Iris pigment epithelial cell (primary cell): ENCODE measurements at places on chromosomes 3 and 15.

DNA sequence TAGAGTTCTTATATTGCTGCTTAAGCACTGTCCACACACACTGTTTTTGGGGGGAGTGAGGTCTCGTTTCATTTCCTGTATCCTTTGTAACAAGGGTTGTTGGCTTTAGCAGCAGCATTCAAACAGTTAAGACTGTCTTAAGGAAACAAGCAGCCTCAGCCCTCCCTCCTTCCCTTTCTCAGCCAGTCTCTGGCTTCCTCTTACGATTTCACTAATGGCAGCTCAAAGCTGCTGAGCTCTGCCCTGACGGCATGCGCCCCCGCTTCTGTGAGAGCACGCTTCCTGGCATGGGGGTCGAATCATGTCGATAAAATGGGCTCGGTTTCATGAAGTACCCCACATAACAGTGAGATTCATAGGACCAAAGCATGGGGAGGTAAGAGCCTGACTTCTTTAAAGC is 105.0 kb downstream of the KLHL25 start:
- peak; percentile 86 for DNase-seq

DNA sequence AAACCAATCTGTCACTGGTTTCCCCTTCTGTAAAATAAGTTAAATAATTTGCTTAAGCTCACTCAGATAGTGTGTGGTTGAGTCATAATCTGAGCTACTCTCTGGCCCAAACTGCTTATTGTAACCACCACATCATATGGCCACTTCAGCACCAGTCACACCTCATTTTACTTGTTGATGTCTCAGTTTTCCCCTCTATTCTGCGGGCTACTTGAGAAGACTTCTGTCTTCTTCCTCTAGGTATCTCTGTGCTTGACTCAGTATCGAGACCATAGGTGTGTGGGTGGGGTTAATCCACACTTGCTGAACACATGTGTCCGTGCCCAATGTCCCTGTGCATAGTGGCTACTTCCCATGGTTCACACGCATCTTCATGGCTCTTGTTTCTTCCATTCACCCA is 32.9 kb downstream of the CRYGS start:
- DNase-seq, result no peak

DNA sequence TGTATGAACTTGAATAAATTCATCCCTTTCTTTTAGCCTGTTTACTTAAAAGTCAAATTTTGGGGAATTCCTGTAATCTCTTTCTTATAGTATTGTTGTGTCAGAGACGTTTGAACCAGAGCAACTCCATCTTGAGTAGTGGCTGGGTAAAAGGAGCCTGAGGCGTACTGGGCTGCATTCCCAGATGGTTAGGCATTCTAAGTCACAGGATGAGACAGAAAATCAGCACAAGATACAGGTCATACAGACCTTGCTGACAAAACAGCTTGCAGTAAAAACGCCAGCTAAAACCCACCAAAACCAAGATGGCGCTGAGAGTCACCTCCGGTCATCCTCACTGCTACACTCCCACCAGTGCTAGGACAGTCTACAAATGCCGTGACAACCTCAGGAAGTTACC is 94.5 kb downstream of the P3H2 start:
- no peak for DNase-seq

DNA sequence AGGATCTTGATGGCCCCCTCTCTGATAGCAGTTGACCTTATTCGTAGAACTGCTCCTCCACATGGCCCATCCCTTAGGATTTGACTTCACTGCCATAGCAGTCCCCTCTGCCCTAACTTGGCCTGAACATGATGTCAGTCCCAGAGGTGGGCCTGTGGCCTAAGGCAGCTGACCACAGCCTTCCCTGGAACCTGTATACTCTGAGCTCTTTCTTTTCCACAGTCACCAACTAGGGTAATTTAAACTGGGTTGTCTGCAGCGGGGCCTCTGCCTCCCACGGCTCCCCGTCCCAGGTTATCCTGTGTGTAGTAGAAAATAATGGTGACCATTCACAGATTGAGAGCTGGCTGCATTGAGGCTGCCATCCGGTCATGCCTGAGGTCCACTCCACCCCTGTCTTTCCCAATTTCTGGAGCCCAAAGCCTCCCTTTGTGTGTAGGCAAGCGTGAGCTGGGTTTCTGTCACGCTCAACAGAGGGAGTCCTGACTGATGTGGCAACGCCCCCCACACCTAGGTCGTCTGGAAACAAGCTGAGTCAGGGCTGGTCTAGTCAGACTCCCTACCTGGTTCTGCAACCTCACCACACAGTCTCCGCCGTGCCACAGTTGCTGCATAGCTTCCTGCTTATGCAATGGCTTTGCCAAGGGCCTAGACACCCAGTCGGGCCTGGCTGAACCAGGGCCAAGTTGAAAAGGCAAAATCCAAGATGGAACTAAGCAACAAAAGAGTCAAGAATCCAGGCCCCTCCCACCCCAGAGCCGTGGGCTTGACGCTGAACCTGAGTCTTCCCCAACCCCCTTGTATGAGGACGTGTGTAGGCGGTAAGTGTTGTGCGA is 284.5 kb downstream of the XXYLT1 start:
- no peak for DNase-seq

DNA sequence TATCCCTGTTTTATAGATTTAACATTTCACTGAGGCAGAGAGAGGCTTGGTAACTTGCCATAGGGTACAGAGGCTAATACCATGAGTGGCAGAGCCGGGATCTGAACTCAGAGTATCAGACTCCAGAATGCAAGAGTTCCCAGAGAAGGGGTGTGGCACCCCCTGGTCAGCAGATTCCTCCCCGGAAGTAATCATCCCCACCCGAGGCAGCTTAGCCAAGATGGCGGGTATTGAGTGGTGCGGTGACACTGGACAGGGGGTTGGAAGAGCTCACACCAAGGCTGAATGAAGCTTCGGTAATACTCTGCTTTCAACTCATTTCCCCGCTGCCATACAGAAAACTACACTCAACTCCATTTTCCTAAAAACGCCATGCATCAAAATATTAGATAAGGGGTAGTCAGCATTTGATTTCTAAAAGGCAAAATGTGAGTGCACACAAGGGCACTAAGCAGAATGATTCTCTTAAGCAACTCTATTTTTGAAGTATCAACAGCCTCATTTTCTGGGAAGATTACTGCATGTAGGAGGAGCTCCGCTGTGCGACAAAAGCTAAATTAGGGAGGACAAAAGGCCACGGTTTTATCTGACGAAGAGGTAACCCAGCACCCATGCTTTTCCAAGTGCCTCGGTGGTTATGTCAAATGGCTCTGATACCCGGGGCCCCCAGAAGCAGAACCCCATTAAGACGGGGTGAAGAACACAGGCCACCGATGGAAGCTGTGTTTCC is 166.7 kb downstream of the NUP210 start:
- no peak for DNase-seq

DNA sequence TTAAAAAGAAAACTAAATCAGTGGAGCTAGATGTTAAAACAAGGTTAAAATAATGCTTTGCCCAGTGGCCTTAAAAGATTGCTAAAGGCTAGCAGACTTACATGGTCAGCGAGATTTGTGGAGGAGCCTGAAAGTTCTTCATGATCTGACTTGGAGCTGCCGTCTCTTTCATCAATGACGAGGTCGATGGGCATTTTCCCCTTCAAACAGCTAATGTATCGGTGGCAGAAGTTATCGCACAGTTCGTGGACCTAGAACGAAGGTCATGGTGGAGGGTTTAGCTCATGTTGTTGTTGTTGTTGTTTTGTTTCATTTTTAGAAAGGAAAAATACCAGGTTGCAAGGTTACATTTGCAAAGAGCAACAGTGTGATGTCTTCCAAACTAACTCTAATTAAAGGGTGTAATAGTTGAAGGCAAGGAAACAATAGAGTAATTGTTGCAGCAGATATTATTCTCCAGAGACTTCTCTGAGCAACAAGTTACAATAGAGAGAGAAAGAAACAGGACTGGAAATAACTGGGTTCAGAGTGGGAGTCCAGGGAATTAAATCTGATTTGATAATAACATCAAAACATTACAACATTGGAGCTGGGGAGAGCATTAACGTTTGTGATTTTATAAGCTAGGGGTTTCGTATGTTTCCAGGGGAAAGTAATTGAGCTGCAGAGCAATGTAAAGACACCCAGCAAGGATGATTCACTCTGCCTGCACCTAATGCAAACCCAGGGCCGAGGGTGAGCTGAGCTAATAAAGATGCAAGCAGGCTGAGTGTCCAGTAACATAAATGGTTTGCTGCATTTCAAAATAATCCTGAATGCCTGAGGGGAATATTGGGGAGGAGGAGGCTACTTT is 6.6 kb downstream of the MEIS2 start:
- peak; percentile 87 for DNase-seq

DNA sequence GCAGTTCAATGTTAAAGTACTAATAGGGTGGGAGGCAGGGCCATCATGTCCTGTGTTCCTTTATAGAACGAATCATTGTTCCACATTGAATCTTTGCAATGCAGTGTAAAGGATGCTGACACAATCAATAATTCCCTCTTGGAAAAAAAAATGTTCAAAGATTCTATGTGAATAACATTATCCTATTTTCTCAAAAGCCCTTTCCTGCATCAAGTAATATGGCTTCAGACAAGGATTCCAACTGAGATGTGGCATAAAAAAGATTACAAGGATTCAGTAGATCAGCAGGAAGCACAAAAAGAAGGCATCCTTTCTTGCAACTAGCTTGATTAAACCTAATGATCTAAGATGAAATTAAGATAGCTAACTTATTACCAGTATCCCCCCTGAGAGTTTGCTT is 454.0 kb upstream of the CADM2 start:
- DNase-seq, result no peak

- peak; percentile 78 for DNase-seq
Measured at GRCh38 chr15:89002281-89002761, 85.9 kb upstream of the ABHD2 start.

DNA sequence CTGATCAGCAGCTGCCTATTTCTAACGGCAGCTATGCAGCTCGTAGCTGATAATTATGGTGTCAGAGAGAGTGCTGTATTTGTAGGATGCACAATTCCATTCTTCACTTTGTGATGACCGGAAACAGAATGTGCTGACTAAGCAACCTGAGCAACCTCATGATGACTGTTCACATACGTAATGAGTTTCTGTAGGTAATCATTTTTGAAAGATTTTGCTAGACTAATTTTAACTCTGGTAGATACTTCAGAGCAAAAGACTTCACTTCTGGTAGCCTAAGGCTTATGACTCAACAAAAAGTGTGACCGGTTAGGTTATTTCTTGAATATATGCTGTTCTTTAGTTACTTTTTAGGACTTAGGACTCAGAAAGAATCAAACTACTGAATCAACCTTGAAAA is 567.7 kb downstream of the NAALADL2 start:
- no peak for DNase-seq

DNA sequence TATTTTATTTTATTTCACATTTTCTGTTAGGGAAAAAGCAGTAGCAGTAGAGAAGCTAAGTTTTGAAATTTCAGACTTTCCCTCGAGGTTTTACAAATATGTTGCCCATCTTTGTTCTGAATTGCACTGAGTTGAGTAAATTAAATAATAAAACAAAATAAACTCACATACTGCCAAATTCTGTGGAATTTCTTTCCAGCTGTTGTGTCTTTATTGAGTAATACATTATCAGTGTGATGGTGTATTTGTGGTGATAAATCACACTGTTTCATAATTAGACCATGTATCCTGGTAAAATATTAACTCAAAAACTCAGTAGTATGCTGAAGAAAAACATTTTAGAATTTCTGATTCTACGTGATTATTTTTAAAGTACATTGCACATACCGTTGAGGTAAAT is 592.1 kb downstream of the SI start:
- no peak for DNase-seq

GRCh38 chr3:104831071-104831470 is 535.6 kb upstream of the ALCAM start:
- no peak for DNase-seq

DNA sequence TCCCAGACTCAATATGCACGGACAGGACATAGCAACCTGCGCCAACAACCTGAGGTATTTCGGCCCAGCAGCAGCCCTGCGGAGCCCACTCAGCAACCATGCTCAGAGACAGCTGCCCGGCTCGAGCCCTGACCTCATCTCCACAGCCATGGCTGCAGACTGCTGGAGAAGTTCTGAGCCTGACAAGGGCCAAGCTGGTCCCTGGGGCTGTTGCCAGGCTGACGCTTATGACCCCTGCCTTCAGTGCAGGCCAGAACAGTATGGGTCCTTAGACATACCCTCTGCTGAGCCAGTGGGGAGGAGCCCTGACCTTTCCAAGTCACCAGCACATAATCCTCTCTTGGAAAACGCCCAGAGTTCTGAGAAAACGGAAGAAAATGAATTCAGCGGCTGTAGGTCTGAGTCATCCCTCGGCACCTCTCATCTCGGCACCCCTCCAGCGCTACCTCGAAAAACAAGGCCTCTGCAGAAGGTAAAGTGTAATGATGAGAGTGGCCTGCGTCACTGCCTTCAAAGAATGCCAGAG is 25.5 kb downstream of the TMEM41A start:
- DNase-seq, result peak; percentile 84

- DNase-seq, result no peak
Measured at GRCh38 chr15:80620931-80621330, 74.2 kb upstream of the ABHD17C start.

GRCh38 chr3:127717357-127718244 is 44.8 kb downstream of the ABTB1 start:
- no peak for DNase-seq

DNA sequence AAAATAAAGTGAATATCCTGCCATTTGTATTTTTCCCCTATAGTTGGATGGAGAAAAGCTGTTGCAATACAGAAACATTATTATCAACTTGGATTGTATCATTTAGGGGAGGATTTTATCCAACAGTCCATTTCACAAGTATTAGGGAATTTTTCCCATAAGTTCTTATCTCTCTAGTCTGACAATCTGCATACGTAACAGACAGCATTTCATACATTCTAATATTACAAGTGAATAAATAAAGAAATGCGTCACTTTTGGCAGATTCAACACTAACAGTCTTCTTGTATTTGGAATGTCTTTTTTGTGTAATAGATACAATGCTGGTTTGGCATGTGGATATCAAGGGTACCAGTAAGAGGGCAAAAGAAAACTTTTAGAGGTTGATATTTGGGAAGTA is 795.3 kb upstream of the ARRDC4 start:
- DNase-seq, result no peak

DNA sequence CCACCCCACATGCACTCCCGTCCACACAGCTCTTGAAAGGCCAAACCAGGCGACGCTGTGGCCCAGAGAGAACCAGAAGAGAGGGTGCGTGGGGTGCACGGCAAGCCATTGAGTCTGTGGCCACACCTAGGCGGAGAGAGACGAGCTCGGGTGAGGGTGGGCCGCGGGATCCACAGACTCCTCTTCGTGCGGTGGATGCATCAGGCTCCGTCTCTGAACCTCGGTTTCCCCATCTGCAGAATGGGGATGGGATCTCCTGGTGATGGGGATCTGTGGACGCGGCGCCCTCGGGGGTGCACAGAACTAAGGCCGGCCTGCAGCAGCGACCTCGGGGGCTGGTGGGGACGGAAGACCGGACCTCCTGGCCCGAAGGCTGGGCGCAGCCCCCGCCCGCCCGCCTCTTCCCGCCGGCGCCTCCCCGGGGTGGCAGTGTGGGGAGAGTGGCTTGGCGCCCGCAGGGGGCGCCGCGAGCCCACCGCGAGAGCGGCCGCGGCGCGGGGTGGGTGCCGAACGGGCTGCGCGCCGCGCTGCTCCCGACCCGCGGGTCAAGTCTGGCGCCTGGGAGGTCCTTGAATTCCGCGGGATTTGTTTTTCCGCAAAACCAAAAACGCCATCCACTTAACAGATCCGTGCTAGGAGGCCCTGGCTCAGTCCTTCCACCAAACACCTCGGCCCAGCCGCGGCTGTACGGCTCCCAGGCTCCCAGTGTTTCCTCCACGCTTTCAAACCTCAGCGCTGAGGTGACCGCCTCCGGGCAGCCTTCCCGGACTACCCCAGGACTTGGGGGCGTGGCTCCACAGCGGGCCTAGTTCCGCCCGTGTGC is 13.2 kb upstream of the ADPGK start:
- peak; percentile 14 for DNase-seq

- peak; percentile 73 for DNase-seq
Measured at GRCh38 chr3:183317886-183318865, 65.1 kb downstream of the B3GNT5 start.

- no peak for DNase-seq
Measured at GRCh38 chr15:100175406-100176114, 166.2 kb downstream of the ADAMTS17 start.
